ENCODE measurements at places on chromosomes 12 and 14. TPM values are rescaled to one million over a fixed set of nuclear protein-coding genes. Genes with fewer than 3 reads are reported as not detected.

GLT8D2 gene
- 19.8 TPM for total RNA-seq

- no peaks in the 10 kb centered on the region for H3K36me3 ChIP-seq
- peaks cover 22% of the 10 kb centered on the region for H3K4me1 ChIP-seq
- no peak for DNase-seq
- H3K4me3 ChIP-seq: no peak overlapping the region
- H3K27me3 ChIP-seq: no peaks in the 10 kb centered on the region
- H3K27ac ChIP-seq: no peak overlapping the region
Measured at GRCh38 chr12:80581783-80582182, 125.7 kb upstream of the MYF6 start.

DNA sequence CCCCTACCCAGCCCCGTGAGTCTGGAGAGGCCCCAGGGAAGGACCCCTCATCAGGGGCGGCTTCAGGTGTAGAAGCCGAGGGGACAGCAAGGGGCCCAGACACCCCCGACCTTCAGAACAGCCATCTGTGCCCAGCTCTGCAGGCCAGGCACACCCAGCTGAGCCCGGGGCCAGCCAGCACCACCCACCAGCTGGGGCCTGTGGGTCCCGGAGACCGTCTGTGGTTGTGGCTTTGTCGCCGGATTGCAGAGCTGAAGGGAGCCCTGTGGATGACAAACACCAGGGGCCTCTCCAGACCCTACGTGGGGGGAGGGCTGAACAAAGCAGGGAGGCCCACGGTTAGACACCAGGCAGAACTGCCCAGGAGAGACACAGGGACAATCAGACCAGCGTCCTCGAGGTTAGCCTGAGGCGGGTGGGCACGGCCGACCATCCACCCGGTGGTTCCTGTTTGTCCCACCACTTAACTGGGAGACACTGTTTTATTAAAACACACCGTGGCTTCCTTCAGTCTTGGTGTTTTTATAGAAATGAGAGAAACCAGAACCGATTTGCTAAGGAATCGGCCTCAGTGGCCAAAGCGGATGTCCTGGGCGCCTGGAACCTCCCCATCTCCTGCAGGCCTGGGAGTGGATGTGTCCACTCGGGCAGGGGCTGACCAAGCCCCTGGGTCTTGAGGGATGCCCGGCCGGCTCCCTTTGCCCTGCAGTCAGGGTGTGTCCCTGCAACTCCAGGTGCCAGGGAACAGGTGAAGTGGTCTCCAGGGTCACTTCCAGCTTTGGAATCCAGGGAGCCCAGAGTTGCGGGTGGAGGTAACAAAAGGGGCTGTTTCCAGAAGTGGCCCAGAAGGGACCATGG is 10.0 kb downstream of the C14orf180 start:
- DNase-seq: no peak
- H3K27me3 ChIP-seq: peaks cover 9% of the 10 kb centered on the region
- no peak overlapping the region for H3K27ac ChIP-seq
- no peaks in the 10 kb centered on the region for H3K36me3 ChIP-seq
- H3K4me1 ChIP-seq: peaks cover 17% of the 10 kb centered on the region

DNA sequence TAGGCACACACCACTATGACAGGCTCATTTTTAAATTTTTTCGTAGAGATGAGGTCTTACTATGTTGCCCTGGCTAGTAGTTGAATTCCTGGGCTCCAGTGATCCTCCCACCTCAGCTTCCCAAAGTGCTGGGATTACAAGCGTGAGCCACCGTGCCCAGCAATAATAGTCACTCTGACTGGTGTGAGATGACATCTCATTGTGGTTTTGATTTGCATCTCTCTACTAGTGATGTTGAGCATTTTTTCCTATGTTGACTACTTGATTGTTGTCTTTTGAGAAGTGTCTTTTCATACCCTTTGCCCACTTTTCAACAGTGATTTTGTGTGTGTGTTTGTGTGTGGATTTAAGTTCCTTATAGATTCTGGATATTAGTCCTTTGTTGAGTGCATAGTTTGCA is 26.3 kb downstream of the ATP2A2 start:
- H3K36me3 ChIP-seq: peaks cover 38% of the 10 kb centered on the region
- peak overlapping the region; percentile 77 for H3K27ac ChIP-seq
- H3K4me3 ChIP-seq: peak overlapping the region; percentile 9
- no peak for DNase-seq

GRCh38 chr14:79584679-79585078 is 626.6 kb downstream of the DIO2 start:
- no peak overlapping the region for H3K4me3 ChIP-seq
- no peak for DNase-seq
- peaks cover 15% of the 10 kb centered on the region for H3K4me1 ChIP-seq
- H3K27ac ChIP-seq: no peak overlapping the region
- H3K27me3 ChIP-seq: no peaks in the 10 kb centered on the region

- DNase-seq: no peak
- H3K4me3 ChIP-seq: peak overlapping the region; percentile 94
- no peaks in the 10 kb centered on the region for H3K27me3 ChIP-seq
- peaks cover 3% of the 10 kb centered on the region for H3K36me3 ChIP-seq
- peak overlapping the region; percentile 91 for H3K27ac ChIP-seq
- H3K4me1 ChIP-seq: peaks cover 21% of the 10 kb centered on the region
Measured at GRCh38 chr14:52790011-52790755, 1.2 kb downstream of the GNPNAT1 start.

OTX2 gene
- 0.22 TPM for total RNA-seq

SLCO1B1 gene
- not detected for total RNA-seq

WNT1 gene
- total RNA-seq: not detected

Data from type B pancreatic cell (in vitro differentiated cells).